ENCODE measurements at places on chromosomes 1 and 21. TPM values are rescaled to one million over a fixed set of nuclear protein-coding genes. Genes with fewer than 3 reads are reported as not detected.

GRCh38 chr21:36765229-36765628 lies 66.3 kb downstream of the SIM2 start:
- peaks cover 5% of the 10 kb centered on the region for H3K4me1 ChIP-seq
- DNase-seq, result no peak

DNA sequence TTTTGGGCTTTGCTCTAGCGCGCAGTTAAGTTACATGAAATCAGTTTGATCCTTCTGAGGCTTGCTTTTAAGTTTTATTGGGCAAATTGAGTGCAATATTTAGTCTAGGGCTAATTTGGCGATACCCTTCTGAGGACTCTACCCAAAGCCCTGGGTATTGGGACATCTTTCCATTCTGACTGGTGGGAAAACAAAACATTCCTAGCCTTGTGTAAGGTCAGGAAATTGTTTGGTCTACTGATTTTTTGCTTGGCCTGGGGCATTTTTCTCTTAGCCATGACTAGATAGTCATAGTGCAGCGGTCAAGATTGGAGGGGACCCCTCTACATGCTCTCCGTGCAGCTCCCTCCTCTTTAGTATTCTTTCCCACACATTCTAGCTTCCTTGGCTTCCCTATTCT lies 189.6 kb upstream of the PTGFR start:
- H3K36me3 ChIP-seq, result no peaks in the 10 kb centered on the region
- no peaks in the 10 kb centered on the region for H3K27me3 ChIP-seq
- H3K27ac ChIP-seq, result no peak overlapping the region
- DNase-seq, result no peak
- H3K4me3 ChIP-seq, result no peak overlapping the region

GRCh38 chr1:121414905-121415304 lies 230.1 kb downstream of the SRGAP2C start:
- H3K4me3 ChIP-seq, result no peak overlapping the region
- no peaks in the 10 kb centered on the region for H3K4me1 ChIP-seq
- H3K36me3 ChIP-seq, result no peaks in the 10 kb centered on the region

- H3K4me1 ChIP-seq, result no peaks in the 10 kb centered on the region
- no peak overlapping the region for H3K27ac ChIP-seq
- no peak overlapping the region for H3K4me3 ChIP-seq
- H3K36me3 ChIP-seq, result no peaks in the 10 kb centered on the region
- H3K27me3 ChIP-seq, result no peaks in the 10 kb centered on the region
Measured at GRCh38 chr1:65630855-65631254, 161.8 kb upstream of the PDE4B start.

DNA sequence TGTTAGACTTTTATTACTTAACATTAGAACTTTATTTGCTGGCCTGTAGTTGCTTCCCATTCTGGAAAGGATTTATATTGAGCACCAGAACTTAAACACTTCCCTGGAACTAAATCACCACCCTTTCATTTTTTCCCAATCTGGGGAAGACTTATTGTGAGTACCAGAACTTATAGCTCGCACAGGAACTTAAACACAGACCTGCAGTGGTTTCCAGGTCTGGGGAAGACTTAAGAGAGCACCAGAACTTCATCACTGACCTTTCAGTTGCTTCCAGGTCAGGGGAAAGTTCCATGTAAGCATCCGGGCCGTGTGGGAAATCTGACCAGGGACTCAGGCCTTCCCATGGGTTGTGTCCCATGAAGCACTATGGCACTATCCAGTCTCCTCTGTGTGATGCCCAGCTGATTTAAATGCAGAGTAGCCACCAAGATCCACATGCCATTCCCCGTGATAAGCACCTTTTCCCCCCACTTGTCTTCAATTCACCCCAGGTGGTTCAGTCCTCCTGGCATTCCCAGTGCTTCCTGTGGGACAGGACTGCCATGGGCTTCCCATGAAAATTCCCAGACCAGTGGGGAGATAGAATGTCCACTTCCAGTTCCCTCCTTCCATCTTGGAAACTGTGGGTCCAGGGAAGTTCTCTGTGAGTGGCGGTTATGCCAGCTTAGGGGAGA lies 48.9 kb downstream of the C4BPA start:
- no peaks in the 10 kb centered on the region for H3K4me1 ChIP-seq
- H3K27me3 ChIP-seq, result no peaks in the 10 kb centered on the region
- no peaks in the 10 kb centered on the region for H3K36me3 ChIP-seq
- H3K27ac ChIP-seq, result no peak overlapping the region
- no peak for DNase-seq

- no peaks in the 10 kb centered on the region for H3K36me3 ChIP-seq
- H3K27me3 ChIP-seq, result no peaks in the 10 kb centered on the region
- no peaks in the 10 kb centered on the region for H3K4me1 ChIP-seq
- H3K27ac ChIP-seq, result no peak overlapping the region
Measured at GRCh38 chr1:77725706-77726105, 33.9 kb downstream of the USP33 start.

DNA sequence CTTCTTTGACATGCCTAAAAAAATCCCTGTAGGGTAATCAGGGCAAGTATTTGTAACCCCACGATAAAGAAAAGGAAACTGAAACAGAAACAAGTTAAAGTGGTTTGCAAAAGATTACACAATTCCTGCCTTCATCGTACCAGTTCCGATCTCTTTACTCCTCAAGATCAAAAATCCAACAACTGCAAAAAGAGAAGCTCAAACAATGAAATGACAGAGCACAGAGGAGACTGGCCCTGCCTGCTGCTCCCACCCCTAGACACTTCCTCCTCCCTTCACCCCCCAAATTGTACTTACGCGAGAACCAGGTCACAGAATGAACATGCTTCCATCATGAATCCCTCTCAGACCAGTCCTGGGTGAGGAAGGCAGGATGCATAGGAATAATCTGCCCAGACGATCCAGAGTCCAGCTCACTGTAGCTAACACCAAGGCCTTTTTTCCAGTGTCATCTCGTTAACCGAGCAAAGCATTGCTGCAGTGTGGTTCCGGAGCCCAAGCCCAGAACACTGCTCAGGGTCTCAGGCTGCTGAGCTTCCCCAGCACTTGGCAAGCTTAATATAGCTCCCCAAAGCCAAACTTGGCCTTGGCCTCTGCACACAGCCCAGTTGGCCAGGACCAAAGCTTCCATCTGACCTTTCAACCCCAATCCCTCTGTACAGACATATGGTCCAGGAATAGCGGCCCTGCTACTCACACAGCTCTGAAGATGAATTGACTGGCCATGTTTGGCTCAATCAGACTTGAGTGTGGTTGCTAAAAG lies 20.3 kb downstream of the RXRG start:
- no peaks in the 10 kb centered on the region for H3K36me3 ChIP-seq
- H3K4me1 ChIP-seq, result no peaks in the 10 kb centered on the region
- DNase-seq, result no peak
- peak overlapping the region; percentile 57 for H3K27ac ChIP-seq

GRCh38 chr1:3771108-3772026 lies 1.2 kb upstream of the SMIM1 start:
- H3K27me3 ChIP-seq, result peaks cover 3% of the 10 kb centered on the region
- H3K4me1 ChIP-seq, result peaks cover 23% of the 10 kb centered on the region
- no peak for DNase-seq
- no peak overlapping the region for H3K27ac ChIP-seq

Gene CFAP141
- total RNA-seq, result not detected

Gene PHACTR4
- total RNA-seq, result 36.6 TPM

Gene BCL10
- 25.6 TPM for total RNA-seq

Gene CYP4A11
- 1.1 TPM for total RNA-seq

Gene SPRR3
- total RNA-seq, result not detected

Gene CR1L
- not detected for total RNA-seq

Gene CFHR1
- not detected for total RNA-seq

Gene ZNF593OS
- total RNA-seq, result not detected

Data from Peyer's patch (tissue), 4 donors.